ENCODE measurements at places on chromosomes 1 and 21. TPM values are rescaled to one million over a fixed set of nuclear protein-coding genes. Genes with fewer than 3 reads are reported as not detected.

CYP4A11 gene
- not detected for total RNA-seq

OXCT2 gene
- total RNA-seq, result 0.49 TPM

PDZK1 gene
- total RNA-seq, result 0.46 TPM

C8B gene
- not detected for total RNA-seq

TTF2 gene
- 17.9 TPM for total RNA-seq

FCRL4 gene
- 0.35 TPM for total RNA-seq
